Cortex of kidney (tissue), 1 donor: ENCODE measurements at places on chromosomes 3 and 15.

DNA sequence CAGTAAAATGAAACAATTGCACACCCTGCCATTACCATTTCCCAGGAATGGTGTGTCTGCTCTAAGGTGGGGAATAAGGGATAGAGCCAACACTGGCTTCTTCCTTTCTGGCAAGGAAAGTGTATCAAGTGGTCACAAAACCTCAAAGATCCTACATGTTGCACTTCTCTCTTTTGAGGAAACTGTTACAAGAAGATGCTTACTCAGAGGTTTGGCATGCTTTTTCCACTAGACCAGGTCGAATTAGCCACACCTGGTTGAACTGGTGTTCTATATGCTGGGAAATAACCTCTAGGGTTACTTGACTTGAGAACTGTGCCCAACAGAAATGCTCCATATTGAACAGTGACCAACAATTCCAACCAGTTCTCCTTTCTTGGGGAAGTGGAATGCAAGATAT lies 102.9 kb downstream of the LRRN1 start:
- DNase-seq, result no peak

- no peak for DNase-seq
Measured at GRCh38 chr15:87716422-87716821, 540.1 kb downstream of the NTRK3 start.

- DNase-seq, result no peak
Measured at GRCh38 chr15:92881211-92881754, 18.8 kb upstream of the CHD2 start.

DNA sequence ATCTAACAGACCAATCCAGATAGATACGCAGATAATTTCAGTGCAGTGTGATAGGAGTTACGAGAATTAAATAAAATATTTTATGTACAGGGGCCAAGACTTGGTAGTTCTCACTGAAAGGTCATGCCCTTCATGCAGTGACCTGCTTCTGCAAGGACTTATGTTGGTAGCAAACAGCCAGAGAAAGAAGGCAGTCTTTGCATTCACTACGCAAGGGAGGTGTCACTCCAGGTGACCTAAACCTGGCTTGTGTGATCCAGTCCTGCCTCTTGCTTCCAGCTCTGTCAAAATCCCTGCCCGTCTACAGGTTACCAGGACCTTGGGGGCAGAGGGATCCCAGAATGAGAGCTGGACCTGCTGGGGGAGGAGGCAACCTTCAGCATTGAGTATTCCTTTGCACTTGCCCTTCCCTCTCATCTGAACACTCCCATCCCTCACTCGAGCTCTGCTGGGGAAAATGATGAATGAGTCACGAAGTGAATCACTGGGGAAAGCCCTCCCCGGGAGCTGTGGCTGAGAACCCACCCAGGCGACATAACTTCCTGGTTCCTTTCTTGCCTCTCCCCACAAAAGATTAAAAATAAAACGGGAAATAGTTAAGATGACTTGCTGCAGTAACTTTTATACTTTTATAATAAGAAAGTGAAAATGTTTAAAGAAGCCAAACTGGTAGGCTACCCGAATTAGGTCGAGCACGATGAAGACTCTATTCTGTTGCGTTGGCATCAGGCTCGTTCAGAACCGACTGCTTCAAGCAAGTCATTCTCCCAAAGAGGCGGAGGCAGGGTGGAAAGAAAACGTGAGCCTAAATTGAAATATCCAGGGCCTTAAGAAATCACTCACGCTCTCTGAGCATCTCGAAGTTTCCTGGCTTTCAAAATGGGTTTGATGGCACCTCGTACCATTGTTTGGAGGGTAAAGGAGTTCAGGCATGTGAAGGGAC lies 216.1 kb downstream of the SLCO3A1 start:
- DNase-seq, result no peak

- no peak for DNase-seq
Measured at GRCh38 chr3:129341331-129342141, 62.9 kb downstream of the HMCES start.

DNA sequence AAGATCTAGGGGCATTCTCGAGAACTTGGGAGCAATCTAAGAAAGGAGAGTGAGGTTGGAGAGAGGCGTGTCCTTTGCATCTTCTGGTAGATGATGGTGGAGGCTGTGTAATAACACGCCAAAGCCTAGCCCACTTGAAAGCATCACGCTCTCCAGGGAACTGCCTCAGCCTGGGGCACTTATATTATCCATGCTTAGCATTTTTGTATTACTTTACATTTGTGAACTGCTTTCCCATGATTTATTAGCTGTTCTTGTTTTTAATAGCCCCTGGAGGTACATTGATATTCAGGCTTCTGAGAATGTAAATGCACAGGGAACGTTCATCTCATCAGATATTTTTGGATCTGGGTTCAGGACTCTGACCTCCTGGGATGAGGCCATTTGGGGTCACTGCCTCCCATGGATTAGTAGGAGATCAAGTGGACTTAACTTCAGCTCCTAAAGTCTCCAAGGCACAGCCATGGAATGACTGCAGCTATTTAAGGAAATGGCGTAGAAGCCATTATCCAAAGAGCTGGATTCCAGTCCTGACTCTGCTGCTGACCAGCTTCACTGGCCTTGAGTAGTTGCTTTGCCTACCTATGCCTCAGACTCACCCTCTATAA lies 124.9 kb downstream of the LPP start:
- DNase-seq, result no peak

- no peak for DNase-seq
Measured at GRCh38 chr15:89772932-89773583, 3.1 kb upstream of the MESP2 start.

- DNase-seq, result no peak
Measured at GRCh38 chr15:49926740-49927139, 192.3 kb downstream of the ATP8B4 start.
